ENCODE measurements at places on chromosomes 13 and 19. TPM values are rescaled to one million over a fixed set of nuclear protein-coding genes. Genes with fewer than 3 reads are reported as not detected.

KCTD4 gene
- not detected for total RNA-seq

GPR32 gene
- not detected for total RNA-seq

TPTE2 gene
- not detected for total RNA-seq

KASH5 gene
- total RNA-seq: not detected

DNA sequence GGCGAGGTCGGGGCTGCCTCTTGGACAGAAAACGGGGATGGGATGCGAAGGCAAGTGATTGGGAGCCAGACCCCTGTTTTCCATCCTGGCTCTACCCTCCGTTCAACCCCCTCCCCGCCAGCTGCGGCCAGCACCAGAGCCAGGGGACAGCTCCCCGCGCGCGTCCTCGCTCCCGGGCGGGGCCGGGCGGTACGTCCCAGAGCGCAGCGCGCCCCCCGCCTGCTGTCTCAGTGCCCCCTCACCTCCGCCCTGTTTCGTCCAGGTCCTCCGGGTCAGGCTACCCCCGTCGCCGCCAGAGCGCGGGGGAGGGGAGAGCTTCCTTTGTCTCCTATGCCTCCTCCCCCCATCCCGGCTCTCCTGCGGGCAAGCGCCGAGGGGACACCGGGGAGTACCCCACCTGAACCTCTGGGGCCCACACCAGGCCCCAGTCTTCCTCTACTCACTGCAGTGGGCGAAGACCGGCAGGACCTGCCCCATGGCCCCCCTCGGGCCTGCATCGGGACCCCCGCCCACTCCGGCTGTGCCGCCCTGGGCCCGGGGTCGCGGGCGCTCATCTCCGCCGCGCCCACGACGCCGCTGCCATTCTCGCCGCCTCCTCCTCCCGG is 396 bp downstream of the RTN2 start:
- DNase-seq: peak; percentile 63
- peaks cover 12% of the 10 kb centered on the region for H3K4me1 ChIP-seq
- H3K4me3 ChIP-seq: peak overlapping the region; percentile 70

GRCh38 chr13:50588491-50589130 is 254.9 kb downstream of the DLEU7 start:
- H3K4me3 ChIP-seq: no peak overlapping the region
- no peaks in the 10 kb centered on the region for H3K36me3 ChIP-seq
- no peak for DNase-seq
- no peaks in the 10 kb centered on the region for H3K4me1 ChIP-seq
- H3K27me3 ChIP-seq: no peaks in the 10 kb centered on the region

DNA sequence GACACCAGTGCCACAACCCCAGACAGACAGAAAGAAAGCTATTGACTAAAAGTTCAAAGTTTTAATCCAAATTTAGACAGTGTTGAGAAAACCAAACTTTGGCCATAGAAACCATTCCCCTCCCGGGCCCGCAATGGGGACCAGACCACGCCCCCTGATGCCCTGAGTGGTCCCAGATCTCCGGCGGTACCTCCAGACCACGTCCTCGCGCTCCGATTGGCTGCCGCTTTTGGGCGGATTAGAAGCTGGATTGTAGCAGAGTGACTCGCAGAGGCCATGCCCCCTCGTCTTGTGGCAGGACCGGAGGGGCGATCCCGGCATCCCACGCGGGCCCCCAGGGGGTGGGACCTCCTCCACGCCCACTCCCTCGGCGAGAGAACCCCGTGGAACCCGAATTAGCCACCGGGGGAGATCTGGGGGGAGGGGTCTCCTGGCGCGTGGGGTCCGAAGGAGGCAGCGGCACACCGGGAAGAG is 797 bp upstream of the HSD17B14 start:
- no peaks in the 10 kb centered on the region for H3K27me3 ChIP-seq
- peaks cover 6% of the 10 kb centered on the region for H3K4me1 ChIP-seq
- H3K36me3 ChIP-seq: peaks cover 4% of the 10 kb centered on the region

GRCh38 chr13:97757807-97758206 is 195.7 kb upstream of the IPO5 start:
- H3K4me3 ChIP-seq: no peak overlapping the region
- H3K4me1 ChIP-seq: no peaks in the 10 kb centered on the region
- no peaks in the 10 kb centered on the region for H3K36me3 ChIP-seq
- no peak for DNase-seq
- no peak overlapping the region for H3K27ac ChIP-seq
- H3K27me3 ChIP-seq: no peaks in the 10 kb centered on the region

- no peaks in the 10 kb centered on the region for H3K36me3 ChIP-seq
- H3K27me3 ChIP-seq: no peaks in the 10 kb centered on the region
- no peak for DNase-seq
- H3K27ac ChIP-seq: no peak overlapping the region
- no peak overlapping the region for H3K4me3 ChIP-seq
Measured at GRCh38 chr19:9711815-9712214, 36.9 kb upstream of the ZNF562 start.

DNA sequence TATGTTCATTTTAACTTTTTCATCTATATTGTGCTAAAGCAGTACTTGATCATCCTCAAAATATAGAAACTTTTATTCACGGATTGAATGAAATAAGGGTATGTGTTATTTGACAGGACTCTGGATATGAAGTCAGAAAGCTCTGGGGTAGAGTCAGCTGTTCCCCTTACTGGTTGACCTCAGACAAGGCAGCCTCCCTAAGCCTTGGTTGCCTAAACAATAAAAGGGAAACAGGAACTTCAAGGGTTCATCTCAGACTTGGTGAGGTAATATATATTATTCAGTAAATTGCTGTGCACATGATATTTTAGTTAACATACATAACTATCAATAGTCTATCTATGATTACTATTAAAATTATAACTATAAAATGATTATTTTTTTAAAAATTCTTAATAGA is 13.6 kb downstream of the POLR1D start:
- no peak overlapping the region for H3K4me3 ChIP-seq
- no peaks in the 10 kb centered on the region for H3K36me3 ChIP-seq
- peaks cover 25% of the 10 kb centered on the region for H3K4me1 ChIP-seq
- DNase-seq: no peak
- H3K27me3 ChIP-seq: no peaks in the 10 kb centered on the region
